Pulmonary artery endothelial cell (primary cell): ENCODE measurements at places on chromosomes 5 and 9.

DNA sequence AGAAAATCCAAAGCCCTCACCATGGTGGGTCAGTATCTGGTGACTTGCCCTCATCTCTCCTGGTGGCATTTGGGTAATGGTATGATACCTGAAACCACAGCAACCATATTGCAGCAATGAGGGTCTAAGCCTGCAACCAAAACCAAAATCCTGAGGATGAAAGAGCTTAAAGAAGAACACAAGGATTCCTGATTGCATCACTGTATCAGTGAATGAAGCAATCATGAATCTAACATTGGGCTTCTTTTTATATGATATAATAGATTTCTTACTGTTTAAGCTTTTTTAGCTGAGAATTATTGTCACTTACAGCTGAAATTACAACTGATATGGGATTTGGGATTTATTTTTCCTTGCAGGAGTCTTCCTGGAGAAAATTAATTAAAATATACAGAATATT is 269.9 kb downstream of the MEF2C start:
- no peak for DNase-seq

GRCh38 chr5:14415024-14415697 is 166.4 kb upstream of the OTULINL start:
- no peak for DNase-seq

GRCh38 chr9:131500939-131501541 is 1.7 kb upstream of the POMT1 start:
- DNase-seq: no peak

GRCh38 chr9:92377876-92378275 is 26.5 kb downstream of the OGN start:
- no peak for DNase-seq

GRCh38 chr5:98499892-98500291 is 273.6 kb upstream of the RGMB start:
- DNase-seq: no peak

GRCh38 chr5:68460147-68460798 is 244.7 kb downstream of the PIK3R1 start:
- peak; percentile 35 for DNase-seq

DNA sequence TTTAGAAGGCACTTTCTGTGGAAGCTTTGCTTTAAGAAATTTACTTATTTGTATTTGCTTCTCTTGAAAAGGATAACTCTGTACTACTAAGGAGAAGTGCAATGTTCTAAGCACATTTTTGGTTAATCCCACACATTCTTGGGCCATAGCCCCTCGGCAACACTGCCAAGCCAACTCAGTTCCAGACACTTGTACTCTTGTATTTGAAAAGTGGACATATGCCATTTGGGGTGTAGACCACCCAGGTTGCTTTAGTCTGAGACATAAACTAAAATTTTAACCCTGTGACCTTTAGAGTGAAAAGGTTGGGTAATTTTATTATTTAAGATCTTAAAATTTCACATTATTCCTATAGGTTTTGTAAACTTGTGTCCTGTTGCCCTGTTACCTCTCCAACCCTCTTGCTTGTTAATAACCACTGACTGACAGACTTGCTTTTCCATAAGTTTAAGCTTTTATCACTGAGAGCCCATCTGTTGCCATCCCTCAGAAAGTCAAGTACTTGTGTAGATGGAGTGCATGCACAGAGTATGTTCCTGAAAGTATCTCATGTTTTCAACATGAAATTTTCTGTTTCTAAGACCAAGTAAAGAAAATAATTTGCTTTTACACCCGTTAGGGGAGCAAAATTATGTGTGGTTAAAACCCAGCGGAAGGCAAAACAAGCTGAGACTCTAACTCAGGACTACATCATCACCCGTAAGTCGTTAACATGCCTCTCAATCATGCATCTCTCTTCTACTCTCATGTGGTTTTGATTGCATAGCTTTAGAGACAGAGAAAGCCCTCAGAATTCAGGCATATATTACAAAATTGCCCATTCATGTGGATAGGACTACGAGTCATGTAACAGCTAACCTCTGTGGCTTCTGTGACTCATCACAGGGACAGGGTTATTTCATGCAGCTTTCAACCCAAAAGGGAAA is 117.3 kb downstream of the GDNF start:
- DNase-seq: no peak

GRCh38 chr9:111597852-111598732 is 1.4 kb downstream of the PTGR1 start:
- no peak for DNase-seq

DNA sequence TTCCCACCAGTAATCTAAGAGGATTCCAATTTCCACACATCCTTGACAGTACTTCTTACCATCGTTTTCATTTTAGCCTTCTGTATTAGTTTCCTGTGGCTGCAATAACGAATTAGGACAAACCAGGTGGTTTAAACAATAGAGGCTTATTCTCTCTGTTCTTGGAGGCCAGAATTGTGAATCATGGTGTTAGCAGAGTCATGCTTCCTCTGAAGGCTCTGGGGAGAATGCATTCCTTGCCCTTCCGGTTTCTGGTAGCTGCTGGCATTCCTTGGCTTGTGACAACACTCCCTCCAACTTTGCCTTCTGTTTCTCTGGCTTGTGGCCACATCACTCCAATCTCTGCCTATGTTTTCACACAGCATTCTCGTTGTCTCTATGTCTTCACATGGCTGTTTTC is 23.5 kb downstream of the RIGI start:
- DNase-seq: peak; percentile 84

DNA sequence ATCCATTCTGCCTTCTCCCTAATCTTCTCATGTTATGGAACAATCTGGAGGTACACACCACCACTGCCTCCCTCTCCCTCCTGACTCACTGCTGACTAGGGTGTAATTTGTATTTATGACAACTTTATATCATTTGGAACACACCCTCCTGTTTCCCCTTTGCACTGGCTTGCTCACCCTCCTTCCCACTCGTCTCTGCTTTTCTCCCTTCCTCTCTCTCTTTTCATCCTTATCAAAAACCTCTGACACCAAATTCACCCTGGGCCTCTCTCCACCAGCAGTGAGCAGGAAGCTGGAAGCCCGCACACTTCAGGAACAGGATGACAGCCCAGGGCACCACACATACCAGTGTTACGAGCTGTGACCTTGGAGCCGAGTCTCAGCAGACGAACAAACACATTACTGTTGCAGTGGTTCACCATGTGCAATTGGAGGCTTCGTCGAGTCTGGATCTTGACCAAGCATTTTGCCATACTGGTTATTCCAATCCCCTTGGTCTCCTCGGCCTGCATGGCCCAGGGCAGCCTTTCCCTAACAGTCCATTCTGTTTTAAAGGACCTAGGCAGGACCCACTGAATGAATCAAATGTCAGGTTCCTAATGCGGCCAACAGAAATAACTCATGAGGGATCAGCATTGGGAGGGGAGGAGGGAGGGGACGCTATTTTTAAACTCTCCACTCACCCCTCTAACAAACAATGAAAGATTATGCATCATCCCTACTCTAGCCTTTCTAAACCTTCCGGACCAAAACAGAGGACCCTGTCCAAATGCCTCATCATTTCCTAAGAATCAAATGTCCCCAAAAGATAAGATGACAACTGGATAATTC is 203.9 kb upstream of the RASEF start:
- peak; percentile 30 for DNase-seq

DNA sequence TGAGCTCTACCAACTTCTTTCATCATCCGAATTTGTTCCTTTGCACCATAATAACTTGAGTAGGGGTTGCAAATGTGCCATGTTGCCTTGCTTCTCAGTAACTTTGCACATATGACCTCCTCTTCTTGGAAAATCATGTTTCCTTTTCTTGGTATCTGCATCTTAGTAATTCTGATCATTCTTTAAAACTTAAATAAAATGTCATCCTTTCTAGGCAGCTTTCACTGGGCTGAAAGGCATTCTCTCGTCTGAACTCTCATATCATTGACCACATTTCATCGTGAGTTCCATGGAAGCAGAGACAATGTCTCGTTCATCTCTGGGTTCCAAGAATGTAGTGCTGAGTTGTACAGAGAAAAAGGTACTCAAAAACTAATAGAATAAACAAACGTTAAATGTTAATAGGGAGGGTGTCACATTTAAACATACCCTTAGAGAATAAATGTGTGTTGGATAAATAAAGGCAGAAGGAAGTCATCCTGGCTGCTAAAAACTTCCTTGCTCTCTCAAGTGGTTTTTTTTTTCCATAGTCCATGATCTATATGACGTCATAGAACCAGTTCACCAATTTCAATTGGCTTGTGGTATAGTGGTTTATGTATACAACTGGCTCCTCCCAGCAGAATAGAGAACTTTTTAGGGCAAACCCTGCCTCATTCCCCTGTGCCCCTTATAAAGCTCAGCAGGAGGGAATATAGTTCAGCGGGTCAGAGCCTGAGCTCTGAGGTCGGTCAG is 218.1 kb upstream of the TRIM32 start:
- no peak for DNase-seq

GRCh38 chr9:16640649-16641048 is 229.8 kb downstream of the BNC2 start:
- no peak for DNase-seq

DNA sequence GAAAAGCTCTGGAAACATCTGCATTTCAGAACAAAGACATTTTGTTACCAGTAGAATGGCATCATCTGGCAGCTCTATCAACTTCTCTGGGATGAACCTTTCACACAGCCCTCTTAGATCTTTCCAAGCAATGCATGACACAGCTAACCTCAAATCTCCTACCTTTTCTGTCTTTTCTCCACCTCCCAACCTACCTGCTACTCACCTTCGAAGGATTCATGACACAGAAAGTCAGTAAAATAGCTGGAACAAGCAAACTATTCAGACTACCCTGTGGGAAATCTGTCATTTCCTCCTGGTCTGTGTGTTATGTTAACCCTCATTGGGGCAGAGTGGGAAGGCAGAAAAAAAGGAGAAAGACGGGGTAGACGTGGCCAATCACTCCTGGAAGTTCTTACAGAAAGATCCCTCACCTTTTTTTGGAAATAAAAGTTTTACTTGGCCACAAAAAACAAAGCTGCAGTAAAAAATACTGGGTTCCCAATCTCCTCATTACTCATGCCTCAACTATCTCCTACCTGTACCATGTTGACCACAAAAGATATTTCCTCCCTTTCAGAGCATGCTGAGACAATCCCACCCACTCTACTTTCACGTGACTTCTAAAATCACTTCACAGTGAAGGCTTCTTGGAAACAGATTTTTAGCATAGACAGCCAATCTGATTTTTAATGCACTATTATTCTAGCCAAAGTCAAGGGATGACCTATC is 362.1 kb upstream of the RFX3 start:
- no peak for DNase-seq

GRCh38 chr5:102955488-102955887 is 164.4 kb downstream of the GIN1 start:
- no peak for DNase-seq

GRCh38 chr9:83934569-83935275 is 13.5 kb upstream of the KIF27 start:
- no peak for DNase-seq

GRCh38 chr5:60806591-60807243 is 37.4 kb downstream of the ELOVL7 start:
- DNase-seq: no peak
